GM12892 (cell line): ENCODE measurements at places on chromosomes 2 and 18.

DNA sequence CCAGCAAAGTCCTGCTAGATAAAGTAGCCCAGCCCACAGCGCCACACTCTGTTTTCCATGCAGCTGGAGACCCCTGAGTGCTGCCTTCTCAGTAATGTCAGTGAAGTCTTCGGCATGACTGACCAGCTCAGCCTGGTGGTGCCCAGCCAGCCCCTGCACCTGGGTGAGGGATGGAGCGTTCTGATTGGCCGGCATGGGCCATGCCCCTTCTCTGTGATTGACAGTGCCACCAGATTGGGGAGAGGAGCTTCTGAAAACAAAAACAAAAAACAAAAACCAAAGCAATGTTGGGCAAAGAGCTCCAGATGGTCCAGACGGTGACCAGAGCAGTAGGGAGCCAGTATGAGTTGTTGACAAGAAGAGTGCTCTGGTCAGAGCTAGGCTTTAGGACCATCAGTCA, 122.6 kb downstream of the DYSF start:
- no peak for DNase-seq

- DNase-seq, result no peak
Measured at GRCh38 chr2:174753038-174753633, 11.1 kb downstream of the CHRNA1 start.

GRCh38 chr2:197575987-197576386, 60.1 kb downstream of the MOB4 start:
- DNase-seq, result no peak

GRCh38 chr2:88190808-88191721, 20.9 kb downstream of the THNSL2 start:
- no peak for DNase-seq

DNA sequence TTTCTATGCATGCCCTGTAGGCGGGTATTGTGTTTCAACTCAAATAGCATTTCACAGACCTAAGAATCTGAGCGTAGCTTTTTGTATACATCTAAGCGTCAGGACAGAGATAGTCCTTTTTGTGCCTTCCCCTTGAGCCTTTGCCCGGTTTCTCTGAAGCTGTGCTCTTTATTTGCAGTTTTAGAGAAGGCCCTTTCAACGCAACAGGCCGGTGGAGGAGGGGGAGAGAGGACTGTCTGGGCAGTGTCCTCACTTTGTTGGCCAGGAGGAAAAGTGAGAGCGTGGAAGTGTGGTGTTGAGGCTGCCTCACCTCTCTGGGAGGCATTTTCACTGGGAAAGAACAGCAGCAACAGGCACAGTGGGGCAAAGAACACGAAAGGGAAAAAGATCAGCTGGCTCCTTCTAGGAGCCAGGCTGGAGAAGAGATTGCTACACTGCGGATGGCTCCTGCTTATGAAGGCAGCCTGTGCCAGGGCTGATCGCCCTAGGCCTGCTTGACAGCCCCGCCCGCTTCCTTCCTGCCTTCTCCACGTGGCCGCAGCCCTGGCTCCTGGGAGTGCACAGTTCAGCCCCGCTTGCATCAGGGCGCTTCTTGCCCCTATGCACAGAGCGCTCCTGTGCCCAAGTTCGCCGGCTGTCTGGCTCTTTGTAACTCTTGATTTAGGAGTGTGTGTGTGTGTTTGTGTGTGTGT, 195.6 kb upstream of the POU3F3 start:
- DNase-seq, result no peak
